ENCODE measurements at places on chromosomes 5 and 9. TPM values are rescaled to one million over a fixed set of nuclear protein-coding genes. Genes with fewer than 3 reads are reported as not detected.

GRCh38 chr5:76021936-76022584 lies 61.1 kb upstream of the SV2C start:
- DNase-seq: no peak

DNA sequence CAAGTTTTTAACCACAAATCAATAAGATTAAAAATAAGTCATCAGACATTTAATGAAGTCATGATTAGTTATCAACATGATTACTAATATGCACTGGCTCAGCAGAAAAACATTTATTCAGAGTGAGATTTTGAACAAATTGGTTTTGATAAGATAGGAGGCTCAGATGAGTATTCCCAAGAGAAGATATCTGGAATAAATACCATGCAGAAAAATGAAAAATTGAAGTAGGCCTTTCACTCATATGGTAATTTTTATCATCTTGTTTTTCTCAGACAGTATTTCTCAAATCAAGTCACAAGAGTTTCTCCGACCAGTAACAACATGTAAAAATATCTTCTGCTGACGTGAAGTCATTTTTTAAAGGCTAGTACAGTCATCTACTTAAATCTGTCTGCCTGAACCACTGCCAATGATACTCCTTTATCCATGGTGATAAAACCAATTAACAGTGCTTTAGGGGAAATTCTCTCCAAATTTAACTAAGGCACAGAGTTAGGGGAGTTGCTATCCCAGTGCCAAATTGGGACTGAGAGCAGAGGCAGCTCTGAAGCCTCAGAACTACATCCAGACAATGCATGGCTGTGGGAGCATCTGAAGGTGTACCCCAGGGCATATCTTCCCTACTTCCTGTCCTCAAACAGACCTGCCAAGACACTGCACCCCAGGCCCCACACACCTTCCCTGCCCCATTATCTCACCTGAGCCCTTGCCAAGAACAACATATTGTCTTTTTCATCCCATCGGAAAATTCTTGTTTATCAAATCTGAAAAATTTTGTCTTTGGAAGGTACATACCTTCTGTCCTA lies 105.5 kb upstream of the TSLP start:
- no peak for DNase-seq

The FAM151B gene
- polyA plus RNA-seq: 2.1 TPM

The WDR70 gene
- 58.5 TPM for polyA plus RNA-seq

- DNase-seq: no peak
Observed at GRCh38 chr5:175706499-175706898, 48.6 kb downstream of the HRH2 start.

DNA sequence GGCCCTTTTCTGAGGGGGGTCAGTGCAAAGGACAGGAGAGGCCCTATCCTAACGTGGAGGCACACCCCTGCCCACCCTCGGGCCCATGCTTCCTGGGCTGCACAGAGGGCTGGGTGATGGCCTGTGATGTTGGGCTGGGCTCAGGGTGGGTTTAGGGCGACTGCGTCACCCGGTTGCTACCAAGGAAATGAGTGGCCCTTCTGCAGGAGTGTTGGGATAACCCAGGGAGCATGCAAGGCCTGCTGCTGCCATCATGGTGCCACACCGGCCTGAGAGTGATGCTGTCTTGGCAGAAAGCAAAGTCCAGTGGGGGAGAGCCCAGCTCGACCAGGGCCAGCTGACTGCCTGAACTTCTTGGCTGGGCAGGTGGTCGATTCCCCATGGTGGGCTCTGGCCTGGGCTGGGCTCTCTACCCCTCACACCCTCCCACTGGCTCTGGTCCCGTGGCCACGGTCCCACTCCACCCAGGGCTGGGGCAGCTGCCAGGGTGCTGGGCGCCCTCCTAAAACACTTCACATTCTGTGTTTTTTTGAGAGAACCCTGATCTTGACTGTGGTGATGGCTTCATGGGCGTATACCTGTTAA lies 21.5 kb upstream of the MRNIP start:
- DNase-seq: no peak

GRCh38 chr5:79938468-79938867 lies 52.6 kb downstream of the MTX3 start:
- no peak for DNase-seq

GRCh38 chr5:31273161-31273560 lies 79.7 kb downstream of the CDH6 start:
- DNase-seq: no peak

The IL31RA gene
- polyA plus RNA-seq: 0.08 TPM

GRCh38 chr5:89301321-89302025 lies 418.5 kb upstream of the MEF2C start:
- no peak for DNase-seq

GRCh38 chr9:126482361-126483044 lies 131.2 kb upstream of the LMX1B start:
- DNase-seq: peak; percentile 56

The FBN2 gene
- polyA plus RNA-seq: 89.8 TPM

- no peak for DNase-seq
Observed at GRCh38 chr5:141478321-141478945, 2.7 kb downstream of the PCDHGC3 start.

The PCDHB11 gene
- polyA plus RNA-seq: 6.3 TPM

The INSL4 gene
- not detected for polyA plus RNA-seq

The CCL27 gene
- 0.63 TPM for polyA plus RNA-seq

DNA sequence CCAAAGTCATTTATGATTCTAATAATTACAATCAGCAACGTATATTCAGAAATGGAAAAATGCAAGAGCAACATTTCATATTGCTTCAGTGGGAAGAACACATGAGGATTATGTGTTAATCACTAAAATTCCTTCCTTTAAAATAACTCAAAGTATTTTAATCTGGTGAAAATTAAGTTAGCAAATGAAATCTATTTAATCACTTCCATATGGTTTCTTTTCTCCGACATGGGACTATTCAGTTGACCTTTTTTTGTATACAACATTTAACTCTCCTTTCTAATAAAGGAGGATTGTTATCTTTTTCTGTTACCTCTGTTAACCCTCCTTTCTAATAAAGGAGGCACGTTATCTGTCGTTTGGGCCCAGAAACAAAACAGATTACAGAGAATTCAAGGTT lies 59.9 kb downstream of the HOMER1 start:
- no peak for DNase-seq

- DNase-seq: no peak
Observed at GRCh38 chr5:135240283-135240633, 158.8 kb downstream of the MACROH2A1 start.

All from right renal pelvis (tissue), 4 donors.